ENCODE measurements at places on chromosomes 1 and 21.

DNA sequence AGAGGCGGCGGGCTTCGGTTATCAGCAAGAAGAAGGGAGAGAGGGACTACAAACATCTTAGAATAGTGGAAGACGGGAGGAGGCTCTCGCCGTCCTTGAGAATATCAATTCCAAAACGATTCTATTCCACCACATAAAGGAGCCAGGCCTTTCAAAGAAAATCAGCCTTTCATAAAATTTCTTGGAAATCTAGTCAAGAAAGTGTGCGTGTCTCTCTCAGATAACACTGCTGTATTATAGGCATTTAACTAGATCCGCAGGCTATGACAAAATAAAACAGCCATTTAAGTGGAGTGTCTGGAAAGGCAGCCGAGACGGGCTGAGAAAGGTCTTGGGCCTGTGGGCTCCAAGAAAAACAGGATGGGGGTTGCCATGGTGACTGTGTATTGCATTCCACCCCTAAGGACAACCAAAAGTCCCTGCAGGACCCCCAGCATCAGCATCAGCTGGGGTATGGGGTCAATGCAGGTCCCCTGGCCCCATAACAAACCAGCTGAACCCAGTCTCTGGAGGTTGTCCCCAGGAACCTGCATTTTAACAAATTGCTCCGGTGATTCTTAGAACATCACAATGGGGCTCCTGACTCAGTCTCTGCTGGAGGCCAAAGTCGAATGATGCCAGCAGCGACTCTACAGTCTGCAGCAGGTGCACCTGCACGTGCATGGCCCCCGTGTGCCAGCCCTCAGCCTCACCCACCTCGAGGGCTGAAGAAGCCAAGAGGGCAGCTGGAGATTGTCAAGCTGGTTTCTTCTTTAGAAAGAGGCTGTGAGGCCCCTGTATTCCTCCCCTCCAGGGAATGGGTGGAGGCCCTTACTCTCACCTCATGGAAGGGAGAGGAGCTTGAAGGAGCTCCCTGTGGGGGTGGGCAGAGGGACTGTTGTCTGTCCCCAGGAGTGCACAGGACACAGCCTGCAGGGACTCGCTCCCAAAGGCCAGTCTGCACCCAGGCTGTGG is 287.4 kb downstream of the NPHP4 start:
- H3K27ac ChIP-seq = no peak overlapping the region
- no peaks in the 10 kb centered on the region for H3K4me1 ChIP-seq
- DNase-seq = no peak
- H3K27me3 ChIP-seq = peaks cover 4% of the 10 kb centered on the region
- no peak overlapping the region for H3K4me3 ChIP-seq

DNA sequence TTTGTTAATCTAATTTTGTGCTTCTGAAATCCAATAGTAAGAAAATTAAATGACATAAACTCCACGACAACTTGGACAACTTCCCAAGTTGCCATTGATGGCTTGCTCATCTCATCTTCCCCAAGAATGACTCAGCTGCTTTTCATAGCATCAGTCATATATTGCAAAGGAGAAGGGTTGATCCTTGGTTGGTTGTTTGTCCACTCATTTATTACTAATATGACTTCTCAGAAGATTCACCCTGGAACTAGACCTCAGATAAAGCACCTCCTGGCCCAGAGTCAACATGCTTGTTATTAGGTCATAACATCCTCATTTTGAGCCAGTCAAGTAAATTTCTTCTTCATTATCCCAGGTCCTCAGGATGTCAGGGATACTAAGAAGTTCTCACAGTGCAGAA is 2.3 kb upstream of the LCE3D start:
- H3K27ac ChIP-seq = no peak overlapping the region
- H3K36me3 ChIP-seq = no peaks in the 10 kb centered on the region
- peaks cover 10% of the 10 kb centered on the region for H3K27me3 ChIP-seq
- no peak for DNase-seq
- no peaks in the 10 kb centered on the region for H3K4me1 ChIP-seq

- DNase-seq = peak; percentile 90
- peak overlapping the region; percentile 52 for H3K4me3 ChIP-seq
- no peaks in the 10 kb centered on the region for H3K36me3 ChIP-seq
- H3K4me1 ChIP-seq = peaks cover 85% of the 10 kb centered on the region
- H3K27ac ChIP-seq = peak overlapping the region; percentile 88
- no peaks in the 10 kb centered on the region for H3K27me3 ChIP-seq
These were observed 14.8 kb downstream of the IL6R start for GRCh38 chr1:154419620-154420571.

DNA sequence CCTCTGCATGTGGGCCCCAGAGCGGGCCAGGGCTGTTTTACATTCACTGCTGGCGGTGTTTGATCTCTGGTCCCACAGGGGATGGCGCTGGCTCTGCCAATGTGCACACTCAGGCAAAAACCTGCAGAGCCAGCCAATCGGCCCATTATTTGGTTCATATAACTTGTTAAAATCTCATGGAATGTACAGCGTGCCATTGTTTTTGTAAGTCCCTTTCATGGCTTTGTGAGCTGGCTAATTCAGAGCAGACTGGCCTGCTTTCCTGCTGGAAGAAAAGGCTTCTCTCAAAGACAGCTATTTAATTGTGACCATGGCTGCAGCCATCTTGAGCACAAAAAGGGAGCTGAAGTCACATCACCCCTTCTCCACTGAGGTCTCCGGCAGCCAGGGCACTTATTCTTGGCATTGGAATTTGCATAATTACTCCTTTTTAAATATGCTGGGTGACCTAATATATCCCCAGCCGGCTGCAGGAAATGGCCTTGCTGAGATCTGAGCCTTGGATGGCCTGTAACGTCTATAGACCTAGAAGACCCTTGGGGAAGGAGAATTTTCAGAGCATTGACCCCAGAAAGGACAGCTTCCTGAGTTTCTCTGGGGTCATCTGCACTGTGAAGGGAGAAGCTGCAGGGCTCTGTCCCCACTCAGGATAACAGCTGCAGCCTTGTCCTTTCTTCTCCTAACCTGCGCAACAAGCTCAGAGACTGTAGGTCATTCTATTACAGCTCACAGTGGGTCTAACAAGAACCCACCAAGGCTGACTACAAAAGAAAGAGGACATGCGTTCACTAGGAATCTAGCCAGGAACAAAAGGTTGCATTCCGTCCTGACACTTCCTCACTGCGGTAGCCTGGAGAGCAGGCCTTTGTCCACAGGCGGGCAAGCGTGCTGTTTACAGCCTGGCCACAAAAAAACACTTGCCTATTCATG is 45.8 kb downstream of the BCAR3 start:
- H3K27ac ChIP-seq = no peak overlapping the region
- no peaks in the 10 kb centered on the region for H3K27me3 ChIP-seq
- DNase-seq = no peak

GRCh38 chr1:213041443-213041842 is 9.6 kb upstream of the RPS6KC1 start:
- DNase-seq = no peak
- peaks cover 3% of the 10 kb centered on the region for H3K4me1 ChIP-seq
- H3K27ac ChIP-seq = no peak overlapping the region
- H3K27me3 ChIP-seq = peaks cover 7% of the 10 kb centered on the region
- no peaks in the 10 kb centered on the region for H3K36me3 ChIP-seq
- H3K4me3 ChIP-seq = no peak overlapping the region

GRCh38 chr1:37325010-37325409 is 149.4 kb upstream of the ZC3H12A start:
- H3K4me3 ChIP-seq = no peak overlapping the region
- H3K27ac ChIP-seq = no peak overlapping the region
- no peaks in the 10 kb centered on the region for H3K4me1 ChIP-seq

GRCh38 chr1:27391511-27392095 is 819 bp upstream of the GPR3 start:
- H3K36me3 ChIP-seq = no peaks in the 10 kb centered on the region
- H3K27ac ChIP-seq = peak overlapping the region; percentile 75
- peaks cover 19% of the 10 kb centered on the region for H3K4me1 ChIP-seq
- no peaks in the 10 kb centered on the region for H3K27me3 ChIP-seq

GRCh38 chr1:45306319-45306718 is 20.4 kb upstream of the HPDL start:
- H3K4me3 ChIP-seq = peak overlapping the region; percentile 22
- H3K4me1 ChIP-seq = peaks cover 33% of the 10 kb centered on the region
- H3K27ac ChIP-seq = peak overlapping the region; percentile 74
- no peaks in the 10 kb centered on the region for H3K27me3 ChIP-seq
- peak; percentile 80 for DNase-seq
